ENCODE measurements at places on chromosomes 16 and 17.

- no peak for DNase-seq
Observed at GRCh38 chr17:68249354-68249765, 1.5 kb downstream of the AMZ2 start.

- DNase-seq: no peak
Observed at GRCh38 chr16:89201439-89202377, 1.4 kb upstream of the SLC22A31 start.

DNA sequence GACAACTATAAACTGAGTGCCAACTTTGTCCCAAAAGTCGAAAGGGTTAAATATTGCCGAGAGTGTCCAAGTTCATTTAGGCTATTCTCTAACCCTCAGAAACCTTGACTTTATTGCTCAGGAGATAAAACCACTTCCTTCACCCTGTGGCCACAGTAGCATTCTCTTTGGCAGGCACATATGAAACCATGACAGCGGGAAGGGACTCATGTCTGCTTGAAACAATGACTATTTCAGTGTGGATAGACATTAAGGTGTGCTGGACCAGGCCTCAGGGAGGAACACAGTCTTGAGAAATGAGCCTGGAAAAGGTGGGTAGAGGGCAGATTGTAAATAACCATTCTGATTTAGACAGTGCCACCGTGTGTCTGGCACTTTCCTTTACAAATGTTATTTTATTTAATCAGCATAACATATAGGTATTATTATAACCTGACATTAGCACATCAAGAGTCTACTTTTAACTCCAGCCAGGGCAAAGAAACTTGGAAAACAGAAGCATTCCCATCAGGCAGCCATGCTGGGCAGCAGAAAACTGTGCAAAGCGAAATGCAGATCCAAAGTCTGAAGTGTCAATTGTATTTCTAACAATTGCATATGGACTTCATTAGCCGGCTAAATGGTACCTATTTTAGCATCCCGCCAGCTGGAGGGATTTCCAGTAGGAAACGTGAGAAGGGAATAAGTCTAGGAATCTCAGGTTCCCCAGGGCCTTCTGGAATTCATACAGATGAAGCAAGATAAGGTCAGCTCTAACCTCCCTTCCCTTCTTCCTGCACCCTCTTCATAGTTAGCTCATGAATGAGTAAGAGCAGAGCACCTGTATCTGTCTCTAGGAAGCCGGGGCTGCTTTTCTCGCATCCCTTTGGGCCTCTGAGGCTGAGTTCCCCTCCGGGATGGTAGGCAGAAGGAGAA lies 212.8 kb upstream of the ELAC2 start:
- no peak for DNase-seq

GRCh38 chr16:22001591-22001990 lies 675 bp upstream of the PDZD9 start:
- DNase-seq: no peak

DNA sequence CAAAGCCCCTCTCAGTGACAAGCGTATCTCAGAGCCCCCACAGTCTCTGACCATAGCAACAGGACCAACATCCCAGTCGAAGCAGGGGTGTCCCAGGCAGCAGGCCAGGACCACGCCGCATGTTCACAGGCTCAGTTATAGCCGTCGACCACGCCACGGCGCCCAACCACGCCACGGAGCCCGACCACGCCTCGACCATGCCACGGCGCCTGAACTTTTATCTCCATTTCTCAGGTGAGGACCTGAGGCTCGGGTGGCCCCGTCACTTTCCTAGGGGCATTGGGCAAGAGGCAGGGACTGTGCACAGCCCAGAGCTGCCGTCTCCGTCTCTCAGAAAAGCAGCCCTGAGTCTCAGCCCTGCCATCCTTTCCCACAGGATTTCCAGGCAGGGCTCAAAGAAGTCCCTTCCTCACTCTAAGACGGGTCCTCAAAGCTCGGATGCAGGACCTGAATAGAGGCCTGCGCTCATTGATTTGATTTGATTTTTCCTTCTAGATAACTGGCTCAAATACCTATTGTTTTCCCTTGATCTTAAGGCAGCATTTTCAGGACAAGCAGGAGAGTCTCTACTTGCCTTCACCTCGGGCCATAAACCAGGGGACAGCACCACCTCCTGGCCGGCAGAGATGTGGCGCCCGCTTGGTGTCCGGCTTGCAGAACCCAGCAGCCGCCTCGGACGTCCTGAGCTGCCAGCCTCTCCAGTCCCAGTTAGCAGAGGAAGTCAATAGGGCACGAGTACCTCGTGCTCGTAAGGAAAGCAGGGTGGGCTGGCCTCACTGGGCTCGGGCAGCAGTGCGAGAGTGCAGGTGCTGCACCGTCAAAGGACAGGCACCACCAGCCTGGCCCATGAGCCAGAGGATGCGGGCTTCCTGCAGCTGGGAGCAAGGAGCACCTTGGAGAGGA lies 38.8 kb downstream of the C16orf95 start:
- DNase-seq: no peak

DNA sequence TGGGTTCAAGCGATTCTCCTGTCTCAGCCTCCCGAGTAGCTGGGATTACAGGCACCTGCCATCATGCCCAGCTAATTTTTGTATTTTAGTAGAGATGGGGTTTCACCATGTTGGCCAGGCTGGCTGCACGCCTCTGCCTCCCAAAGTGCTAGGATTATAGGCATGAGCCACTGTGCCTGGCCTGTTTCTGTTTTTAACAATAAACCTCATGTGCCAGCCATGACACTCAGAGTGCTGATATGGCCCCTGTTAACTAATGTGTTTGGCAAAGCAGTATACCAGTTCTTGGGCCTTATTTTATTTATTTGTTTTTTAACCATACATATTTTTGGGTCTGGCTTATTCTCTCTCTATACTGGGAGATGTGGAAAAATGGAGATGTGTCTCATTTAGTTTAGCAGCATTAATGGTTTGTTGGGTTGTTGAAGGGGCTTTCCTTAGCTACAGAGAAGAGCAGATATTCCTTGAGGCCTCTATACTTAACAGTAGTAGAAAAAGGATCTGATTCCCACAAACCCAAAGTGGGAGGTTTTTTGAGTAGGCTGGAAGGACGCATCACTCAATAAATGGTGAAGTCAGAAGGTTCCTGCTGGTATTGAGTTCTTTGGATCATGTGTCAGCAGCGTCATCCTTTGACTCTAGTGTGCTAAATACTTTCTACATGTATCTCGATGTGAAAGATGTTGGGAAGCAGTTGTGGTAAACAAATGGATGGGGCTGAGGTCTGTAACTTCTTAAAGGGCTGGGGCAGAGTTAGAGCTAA lies 16.2 kb upstream of the CDK5R1 start:
- no peak for DNase-seq

- no peak for DNase-seq
Observed at GRCh38 chr16:12283596-12283995, 307.1 kb downstream of the SNX29 start.

- no peak for DNase-seq
Observed at GRCh38 chr17:73211745-73212144, 18.9 kb downstream of the COG1 start.

DNA sequence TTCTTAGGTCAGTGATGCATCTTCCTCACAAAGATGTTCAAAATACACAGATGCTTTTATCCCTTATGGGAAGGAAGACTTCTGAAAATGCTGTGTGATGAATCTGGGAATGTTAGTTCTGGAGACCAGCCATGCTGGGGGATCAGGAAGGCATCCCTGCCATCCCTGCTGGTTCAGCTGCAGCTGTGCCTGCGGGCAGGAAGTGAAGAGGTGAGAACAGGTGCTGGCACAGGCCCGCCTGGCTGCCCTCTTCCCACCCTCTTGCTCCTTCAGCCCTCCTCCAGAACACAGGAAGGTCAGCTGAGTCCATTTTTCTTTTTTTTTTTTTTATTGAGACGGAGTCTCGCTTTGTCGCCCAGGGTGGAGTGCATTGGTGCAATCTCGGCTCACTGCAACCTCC lies 15.2 kb downstream of the RAB11FIP3 start:
- DNase-seq: no peak

- no peak for DNase-seq
Observed at GRCh38 chr17:1906662-1907101, 76.9 kb downstream of the RPA1 start.

GRCh38 chr16:69436896-69437295 lies 12.5 kb downstream of the CYB5B start:
- DNase-seq: no peak

DNA sequence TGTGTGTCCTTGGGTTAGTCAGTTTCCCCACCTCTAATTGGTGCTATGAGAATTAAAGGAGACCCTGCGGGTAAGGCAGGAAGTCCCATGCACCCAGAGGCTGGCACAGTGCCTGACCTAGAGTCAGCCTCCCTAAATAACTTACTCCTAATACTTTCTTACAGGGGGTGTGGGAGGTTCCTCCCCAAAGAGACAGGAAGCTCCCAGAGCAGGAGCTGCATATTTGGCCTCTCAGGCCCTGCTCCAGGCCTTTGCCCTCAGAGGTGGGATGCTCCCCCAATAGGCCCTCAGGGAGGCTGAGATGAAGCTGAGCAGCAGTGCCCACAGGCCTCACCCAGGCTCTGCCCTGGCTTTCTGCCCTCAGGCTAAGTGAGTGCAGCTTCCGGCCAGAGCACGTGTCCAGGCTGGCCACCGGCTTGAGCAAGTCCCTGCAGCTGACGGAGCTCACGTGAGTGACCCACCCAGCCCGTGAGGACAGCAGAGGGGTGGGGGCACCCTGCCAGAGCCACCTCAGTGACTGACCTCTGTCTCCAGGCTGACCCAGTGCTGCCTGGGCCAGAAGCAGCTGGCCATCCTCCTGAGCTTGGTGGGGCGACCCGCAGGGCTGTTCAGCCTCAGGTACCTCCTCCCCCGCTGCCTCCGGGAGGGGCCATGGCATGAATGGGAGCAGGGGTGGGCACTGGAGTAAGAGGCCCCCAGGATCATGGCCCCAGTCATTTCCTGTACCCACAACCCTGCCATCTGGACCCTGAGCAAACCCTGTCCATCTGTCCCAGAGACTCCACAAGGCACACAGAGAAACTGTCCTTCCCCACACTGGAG lies 31.1 kb upstream of the CPNE2 start:
- no peak for DNase-seq

GRCh38 chr17:82743344-82744219 lies 8.2 kb downstream of the FN3K start:
- DNase-seq: no peak

DNA sequence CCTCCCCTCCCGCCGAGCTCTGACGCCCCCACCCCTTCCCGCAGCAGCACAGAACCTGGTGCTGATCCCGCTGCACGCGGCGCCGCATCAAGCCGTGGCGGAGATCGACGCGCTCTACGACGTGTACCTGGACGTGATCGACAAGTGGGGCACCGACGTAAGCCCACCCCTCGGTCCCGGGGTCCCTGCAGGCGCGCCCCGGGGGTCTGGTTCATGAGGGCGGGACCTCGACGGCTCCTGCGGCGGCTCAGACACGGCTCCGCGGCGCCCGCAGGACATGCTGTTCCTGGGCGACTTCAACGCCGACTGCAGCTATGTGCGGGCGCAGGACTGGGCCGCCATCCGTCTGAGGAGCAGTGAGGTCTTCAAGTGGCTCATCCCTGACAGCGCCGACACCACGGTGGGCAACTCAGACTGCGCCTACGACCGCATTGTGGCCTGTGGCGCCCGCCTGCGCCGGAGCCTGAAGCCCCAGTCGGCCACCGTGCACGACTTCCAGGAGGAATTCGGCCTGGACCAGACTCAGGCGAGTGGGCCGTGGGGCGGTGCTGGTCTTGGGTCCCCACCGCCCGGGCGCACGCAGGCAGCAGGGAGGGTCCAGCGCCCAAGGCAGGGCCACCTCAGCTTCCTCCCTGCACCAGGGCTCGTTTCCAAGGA lies 1.4 kb downstream of the DNASE1L2 start:
- DNase-seq: no peak

DNA sequence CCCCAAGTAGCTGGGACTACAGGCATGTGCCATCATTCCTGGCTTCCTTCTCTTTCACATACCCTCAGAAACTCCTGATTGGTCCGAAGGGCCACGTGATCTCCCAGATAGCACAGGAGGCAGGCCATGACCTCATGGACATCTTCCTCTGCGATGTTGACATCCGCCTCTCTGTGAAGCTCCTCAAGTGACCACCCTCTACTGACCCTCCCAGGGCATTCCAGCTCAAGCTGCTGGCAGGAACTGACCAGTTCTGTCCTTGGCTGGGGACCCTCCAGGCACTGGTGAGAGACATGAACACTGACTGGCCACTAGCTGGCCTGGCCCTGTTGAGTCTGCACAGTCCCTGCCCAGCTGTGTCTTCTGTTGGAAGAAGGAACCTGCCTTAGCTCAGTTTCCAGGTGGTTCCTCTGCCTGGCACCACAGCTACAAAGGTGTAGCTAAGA lies 5.6 kb downstream of the ERAL1 start:
- DNase-seq: no peak

- no peak for DNase-seq
Observed at GRCh38 chr17:79804856-79805696, 8.2 kb upstream of the CBX8 start.

DNA sequence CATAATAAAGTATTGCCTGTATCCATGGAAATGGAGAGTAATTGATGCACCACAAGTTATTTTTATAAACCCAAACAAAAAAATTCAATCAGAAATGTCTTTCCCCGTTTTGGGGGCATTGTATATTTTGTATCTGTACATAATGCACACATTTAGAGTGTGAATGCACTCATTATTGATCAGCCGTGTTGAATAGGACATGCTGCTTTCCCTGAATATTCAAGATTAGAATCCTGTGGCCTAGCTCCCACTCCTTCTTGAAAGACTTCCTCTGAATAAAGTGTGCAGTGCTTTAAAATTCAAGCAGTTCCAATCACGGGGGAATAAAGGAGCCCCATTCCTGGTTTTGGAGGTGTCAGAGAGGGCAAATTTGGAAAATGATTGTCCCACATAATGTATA lies 103.8 kb upstream of the TOX3 start:
- DNase-seq: no peak

DNA sequence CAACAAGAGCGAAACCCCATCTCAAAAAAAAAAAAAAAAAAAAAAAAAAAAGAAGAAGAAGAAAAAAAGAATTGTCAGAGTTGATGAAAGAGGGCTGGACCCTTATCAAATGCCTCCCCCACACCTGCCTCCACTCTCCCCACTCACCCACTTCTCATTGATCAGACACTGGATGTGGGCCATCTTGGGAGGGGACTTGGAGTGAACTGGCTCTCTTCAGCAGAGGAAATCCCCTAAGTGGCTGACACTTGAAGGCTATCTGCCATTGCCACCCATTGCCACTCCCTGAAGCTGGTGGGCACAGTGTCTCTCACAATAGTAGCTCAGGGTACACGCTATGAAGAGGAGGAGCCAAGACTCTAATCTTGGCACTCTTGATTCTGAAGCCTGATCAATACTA lies 1.6 kb downstream of the ITGA2B start:
- no peak for DNase-seq

Data from NCI-H1417 treated with DMSO at 0.1 percent for 48 hours (cell line).